Colonic mucosa (tissue), 4 donors: ENCODE measurements at places on chromosomes 4 and X. TPM values are rescaled to one million over a fixed set of nuclear protein-coding genes. Genes with fewer than 3 reads are reported as not detected.

Gene CYLC1
- total RNA-seq = not detected

Gene NLGN3
- 0.67 TPM for total RNA-seq

- DNase-seq = no peak
Observed at GRCh38 chr4:82919386-82919785, 18.9 kb downstream of the THAP9 start.

Gene HSD17B11
- total RNA-seq = 219 TPM

DNA sequence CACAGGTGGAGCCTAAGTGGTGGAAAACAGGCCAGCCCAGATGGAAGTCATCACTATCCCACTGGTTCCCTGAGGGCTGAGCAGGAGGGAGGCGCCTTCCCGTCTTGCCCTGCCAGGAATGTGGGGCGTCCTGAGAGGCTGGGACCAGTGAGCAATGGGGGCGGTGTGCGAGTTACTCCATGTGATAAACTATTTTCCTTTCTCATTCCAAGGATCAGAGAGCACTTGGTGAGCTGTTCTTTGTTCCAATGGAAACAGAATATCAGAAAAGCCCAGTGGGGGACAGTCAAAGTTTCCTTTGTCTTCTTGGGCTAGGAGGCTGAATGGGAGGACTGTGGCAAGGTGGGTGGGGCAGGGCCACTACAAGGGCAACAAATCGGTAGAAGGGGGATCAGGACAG lies 86.2 kb downstream of the NHSL2 start:
- DNase-seq = no peak

Gene TLR7
- total RNA-seq = 0.27 TPM

Gene CENPC
- 12.7 TPM for total RNA-seq

GRCh38 chr4:183968931-183969330 lies 63.8 kb downstream of the STOX2 start:
- no peak for DNase-seq

Gene PNMA6A
- 0.37 TPM for total RNA-seq

DNA sequence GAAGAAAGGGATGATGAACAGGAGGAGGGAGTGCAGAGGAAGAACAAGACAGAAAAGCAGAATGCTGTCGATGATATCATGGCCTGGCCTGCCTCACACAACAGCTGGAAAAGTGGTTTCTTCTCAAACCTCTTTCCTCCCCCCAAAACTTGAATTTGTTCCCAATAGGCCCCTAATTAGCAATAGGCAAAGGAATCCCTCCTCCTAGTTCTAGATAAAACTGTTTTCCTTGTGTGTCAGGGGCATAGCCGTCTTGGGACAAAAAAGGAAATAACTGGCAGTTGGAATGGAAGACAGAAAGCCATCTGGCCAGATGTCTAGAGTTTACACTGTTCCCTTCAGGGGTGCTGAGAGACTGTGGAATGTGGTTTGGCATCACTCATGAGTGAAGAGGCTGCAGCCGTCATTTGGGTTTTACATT lies 177.8 kb upstream of the C1QTNF7 start:
- no peak for DNase-seq

Gene KIF4A
- total RNA-seq = 8.7 TPM

Gene ATP2B3
- total RNA-seq = not detected

DNA sequence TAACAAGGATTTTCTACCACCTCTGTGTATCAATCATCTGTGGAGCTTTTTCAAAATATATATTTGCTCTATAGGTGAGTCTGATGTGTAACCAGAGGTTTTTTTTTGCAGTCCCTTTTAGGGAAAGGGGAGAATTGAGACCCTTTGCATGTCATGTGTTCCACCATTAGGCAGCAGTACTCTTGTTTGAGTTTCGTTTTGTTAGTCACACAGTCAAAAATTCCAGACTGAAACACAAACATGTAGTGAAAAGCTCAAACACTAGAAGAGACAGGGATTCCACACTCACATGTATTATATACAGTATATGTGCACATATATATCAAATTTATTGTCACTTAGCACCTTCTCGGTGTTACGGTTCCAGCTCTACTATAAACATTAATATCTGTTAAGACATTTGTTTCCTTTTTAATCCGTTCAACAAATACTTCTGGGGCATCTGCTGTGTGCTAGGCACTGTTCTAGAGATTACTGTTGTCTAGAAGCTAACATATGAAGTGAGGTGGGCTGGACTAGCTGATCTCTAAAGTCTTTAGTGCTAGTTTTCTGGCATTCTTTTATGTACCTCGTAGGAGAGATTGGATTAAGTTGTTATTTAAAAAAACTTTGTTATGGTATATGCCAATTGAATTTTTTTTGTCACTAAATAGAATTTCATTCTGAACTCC lies 5.5 kb downstream of the USP9X start:
- no peak for DNase-seq

Gene MYOZ2
- total RNA-seq = 0.08 TPM

DNA sequence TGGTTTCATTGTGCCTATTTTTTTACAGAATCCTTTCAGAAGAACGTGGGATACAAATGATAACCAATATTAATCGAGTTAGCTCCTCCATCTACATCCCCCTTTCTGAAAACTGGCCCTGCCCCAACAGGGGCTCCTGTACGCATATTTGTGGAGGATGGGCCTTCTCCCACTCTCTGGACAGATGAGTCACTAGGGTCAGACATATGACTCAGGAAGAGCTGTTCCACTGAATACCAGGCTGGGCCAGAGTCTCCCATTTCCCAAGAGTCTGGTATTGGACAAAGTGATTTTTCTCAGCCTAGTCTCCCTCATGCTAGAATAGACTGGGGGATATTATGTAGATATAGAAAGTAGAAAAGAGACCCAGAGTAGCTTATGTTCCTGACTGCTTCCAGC lies 142.4 kb downstream of the TSPAN5 start:
- DNase-seq = no peak

DNA sequence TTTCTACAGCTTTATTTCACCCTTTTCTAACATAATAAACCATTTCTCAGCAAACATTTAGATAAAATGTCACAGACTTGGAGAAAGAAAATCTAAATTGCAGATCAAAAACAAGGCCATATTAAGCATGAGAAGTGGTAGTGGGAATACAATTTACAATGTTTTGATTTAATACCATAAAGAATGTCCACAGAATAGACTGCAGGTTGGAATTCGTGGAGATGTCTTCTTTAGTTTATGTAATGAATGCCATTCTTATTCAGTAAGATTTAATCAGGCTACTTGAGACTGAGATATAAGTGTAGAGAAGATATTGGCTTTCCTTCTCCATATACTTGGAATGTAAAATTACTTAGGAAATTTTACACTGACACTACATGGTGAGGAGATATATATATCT lies 91.9 kb upstream of the ZFP42 start:
- no peak for DNase-seq

GRCh38 chr4:53571936-53572599 lies 19.2 kb downstream of the LNX1 start:
- DNase-seq = no peak

DNA sequence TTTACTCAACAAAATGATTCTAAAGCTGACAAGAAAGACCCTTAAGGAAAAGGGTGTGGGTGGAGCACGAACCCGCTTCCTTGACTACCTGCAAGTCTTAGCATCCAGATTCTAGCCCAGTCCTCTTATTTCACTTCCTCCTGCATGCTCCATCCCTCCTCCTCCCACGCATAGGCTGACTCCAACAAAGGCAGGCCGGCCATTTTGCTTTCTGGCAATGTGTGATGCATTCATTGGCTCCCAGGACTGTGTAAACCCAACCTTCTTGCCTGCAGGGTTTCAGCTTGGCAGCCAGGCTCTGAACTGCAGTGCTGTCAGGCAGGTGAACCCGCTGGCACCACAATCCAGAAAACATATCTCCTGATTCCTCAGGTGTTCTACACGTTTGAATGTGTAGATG lies 39.3 kb downstream of the RTL9 start:
- DNase-seq = no peak

Gene EOLA2
- total RNA-seq = 28.4 TPM

GRCh38 chr4:118284169-118284568 lies 68.6 kb downstream of the PRSS12 start:
- DNase-seq = no peak

Gene PITX2
- total RNA-seq = 0.64 TPM

Gene SPANXN4
- total RNA-seq = not detected

GRCh38 chr4:115360431-115360830 lies 247.0 kb upstream of the NDST4 start:
- no peak for DNase-seq

DNA sequence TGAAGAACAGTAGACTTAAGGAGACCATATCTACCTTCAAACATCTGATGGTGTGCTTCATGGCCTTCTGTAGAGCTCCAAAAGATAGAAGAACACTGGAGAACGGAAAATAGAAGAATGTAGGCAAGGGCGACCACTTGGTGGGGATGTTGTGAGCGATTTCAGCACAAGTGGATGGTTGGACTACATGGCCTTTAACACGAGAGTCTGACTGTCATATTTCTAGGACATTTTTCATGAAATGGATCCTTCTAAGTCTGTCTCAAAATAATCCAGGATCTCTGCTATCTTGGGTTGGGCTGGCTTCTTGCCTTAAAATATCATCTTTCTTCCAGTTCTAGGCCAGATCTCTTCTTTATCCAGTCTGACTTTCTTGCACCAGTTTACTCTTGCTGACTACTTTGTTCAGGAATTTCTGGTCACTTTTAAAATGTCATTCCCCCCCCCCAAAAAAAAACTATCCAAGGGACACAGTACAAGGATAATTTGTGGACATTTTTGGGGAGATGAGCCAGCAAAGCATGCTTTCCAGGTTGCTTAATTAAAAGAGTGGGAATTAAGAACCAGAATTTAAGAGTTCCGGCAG lies 1.2 kb upstream of the MID1IP1 start:
- no peak for DNase-seq

DNA sequence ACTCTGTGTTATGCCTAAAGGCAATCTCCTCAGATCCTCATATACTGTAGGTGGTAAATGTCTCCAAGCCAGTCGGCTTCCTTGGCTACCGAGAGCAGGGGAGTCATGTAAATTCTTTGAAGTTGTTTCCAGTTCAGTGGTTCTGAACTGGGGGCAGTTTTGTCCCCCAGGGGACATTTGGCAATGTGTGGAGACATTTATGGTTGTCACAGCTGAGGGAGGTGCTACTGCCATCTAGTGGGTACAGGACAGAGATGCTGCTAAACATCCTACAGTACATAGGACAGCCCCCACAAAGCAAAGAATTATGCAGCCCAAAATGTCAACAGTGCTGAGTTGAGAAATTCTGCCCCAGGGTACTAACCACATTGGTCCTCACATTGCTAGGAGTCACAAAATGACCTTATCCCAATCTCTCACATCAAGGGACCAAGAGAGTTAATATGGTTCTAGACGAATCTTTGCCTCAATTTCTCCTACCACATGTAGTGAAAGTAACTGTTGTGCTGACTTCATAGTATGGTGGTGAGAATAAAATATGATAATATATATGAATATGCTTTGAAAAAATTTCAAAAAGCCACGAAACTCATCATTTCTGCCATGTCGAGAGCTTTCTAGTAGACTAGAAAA lies 104.4 kb upstream of the ARHGAP24 start:
- peak; percentile 36 for DNase-seq

Gene APOO
- total RNA-seq = 36.3 TPM

DNA sequence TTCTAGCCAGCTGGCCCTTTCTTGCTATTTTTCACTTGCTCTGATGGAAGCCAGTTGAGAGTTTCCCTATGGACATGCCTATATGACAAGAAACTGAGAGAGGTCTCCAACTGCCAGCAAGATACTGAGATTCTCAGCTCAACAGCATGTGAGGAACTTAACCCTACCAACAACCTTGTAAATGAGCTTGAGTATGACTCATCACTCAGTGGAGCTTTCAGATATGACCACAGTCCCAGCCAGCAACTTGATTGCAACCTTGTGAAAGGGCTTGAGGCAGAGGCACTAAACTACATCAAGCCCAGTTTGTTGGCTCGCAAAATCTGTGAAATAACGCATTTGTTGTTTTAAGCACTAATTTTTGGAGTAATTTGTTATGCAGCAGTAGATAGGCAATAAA lies 175.8 kb downstream of the COMMD8 start:
- no peak for DNase-seq

DNA sequence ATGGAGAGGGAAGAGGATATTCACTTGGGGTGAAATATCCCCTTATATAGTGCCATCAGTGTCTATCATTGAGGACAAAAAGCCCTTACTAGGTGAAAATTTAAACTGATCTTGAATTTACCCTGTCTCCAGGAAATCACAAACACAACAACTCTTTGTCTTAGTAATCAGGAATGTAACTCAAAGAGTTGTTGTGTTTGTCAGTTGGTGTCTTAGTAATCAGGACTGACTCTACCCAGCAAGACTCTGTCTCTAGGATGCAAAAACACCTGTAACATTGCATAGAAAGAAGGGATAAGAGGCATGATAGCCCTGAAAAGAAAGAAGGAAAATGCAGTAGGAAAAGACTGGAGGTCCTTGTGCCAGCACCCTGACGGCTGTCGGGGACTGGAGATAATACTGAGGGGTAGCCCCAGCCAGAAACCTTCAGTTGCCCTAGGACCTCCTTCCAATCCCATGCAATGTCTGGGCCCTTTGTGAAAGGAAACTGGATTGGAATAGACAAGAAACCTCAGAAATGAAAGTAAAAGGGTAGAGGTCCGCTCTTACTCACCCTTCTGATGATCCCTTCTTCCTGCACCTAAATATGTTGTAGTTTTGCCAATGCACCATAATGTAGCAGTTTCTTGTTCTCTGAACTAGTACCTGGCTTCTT lies 45.3 kb downstream of the HMGB2 start:
- DNase-seq = no peak

GRCh38 chrX:50211510-50211909 lies 6.9 kb downstream of the CCNB3 start:
- DNase-seq = no peak

Gene TBC1D25
- total RNA-seq = 8.1 TPM

- no peak for DNase-seq
Observed at GRCh38 chr4:94634271-94634670, 123.5 kb upstream of the BMPR1B start.

Gene PHEX
- total RNA-seq = not detected

- DNase-seq = peak; percentile 93
Observed at GRCh38 chrX:85379174-85379907, at the start of gene POF1B. POF1B (minus strand) TSS chrX:85379665; CDS start chrX:85379454, 211 bp downstream.

Gene HAND2
- total RNA-seq = 9.4 TPM

Gene RASGEF1B
- total RNA-seq = 24.5 TPM

GRCh38 chr4:128776794-128777216 lies 32.7 kb upstream of the JADE1 start:
- DNase-seq = peak; percentile 35

DNA sequence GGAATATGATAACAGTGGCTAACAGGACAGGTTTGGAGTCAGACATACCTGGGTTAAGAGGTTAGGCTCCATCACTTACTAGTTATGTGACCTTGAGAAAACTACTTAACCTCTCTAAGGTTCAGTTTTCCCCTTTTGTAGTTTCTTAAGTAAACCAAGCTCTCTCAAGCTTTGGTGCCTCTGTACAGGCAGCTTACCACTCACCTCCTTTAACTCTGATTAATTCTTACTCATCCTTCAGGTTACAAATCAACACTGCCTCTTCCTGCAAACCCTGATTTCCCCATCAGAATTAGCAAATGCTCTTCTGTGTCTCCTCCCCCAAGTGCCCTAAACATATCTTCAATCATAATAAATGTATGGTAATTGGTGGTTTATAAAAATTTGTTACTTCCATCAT lies 3.5 kb upstream of the SERTM2 start:
- DNase-seq = no peak

Gene FGB
- total RNA-seq = 6.2 TPM
